ENCODE measurements at places on chromosomes 2 and 18. TPM values are rescaled to one million over a fixed set of nuclear protein-coding genes. Genes with fewer than 3 reads are reported as not detected.
A peak's percentile ranks its signal among the peaks of the same experiment; 100 is the strongest.

Gene MOCOS
- total RNA-seq, result 1.9 TPM

GRCh38 chr2:9419541-9419940 is 3.8 kb downstream of the ITGB1BP1 start:
- DNase-seq, result no peak

DNA sequence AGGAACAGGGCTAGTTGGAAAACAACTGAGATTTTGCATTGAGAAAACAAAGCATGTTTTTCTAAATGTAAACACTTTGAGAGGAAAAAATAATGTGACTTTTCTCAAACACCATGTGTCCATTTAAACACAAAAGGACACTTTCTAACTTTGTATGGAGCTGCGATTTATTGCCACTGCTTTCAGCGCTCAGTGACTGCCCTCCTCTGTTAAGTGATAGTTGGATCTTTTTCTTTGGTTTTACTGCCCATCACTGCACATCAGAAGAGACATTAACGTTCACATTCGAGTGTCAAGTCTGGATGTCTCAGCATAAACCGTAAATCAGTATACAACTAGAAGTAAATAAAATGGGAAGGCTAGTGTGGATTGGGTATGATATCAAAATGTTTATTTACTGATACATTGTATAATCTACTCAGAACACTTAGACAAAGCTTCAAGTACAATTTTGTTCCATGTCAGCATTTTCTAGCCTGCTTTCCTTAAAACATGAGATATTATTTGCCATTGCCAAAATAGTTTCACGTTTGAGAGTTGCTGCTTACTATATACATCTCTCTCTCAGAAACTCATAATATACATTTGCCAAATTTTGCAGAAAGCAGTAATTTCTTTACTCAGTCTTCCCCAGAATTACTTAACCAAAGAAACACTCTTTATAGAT is 237.6 kb downstream of the IKZF2 start:
- DNase-seq, result no peak

- DNase-seq, result no peak
Observed at GRCh38 chr2:176931588-176932563, 280.7 kb upstream of the HNRNPA3 start.

- DNase-seq, result peak; percentile 60
Observed at GRCh38 chr2:16665748-16666448, at the start of gene CYRIA. Gene CYRIA, minus strand, starts transcription at chr2:16665834. Its CDS starts 77,715 bp downstream, at chr2:16588119.

- no peak for DNase-seq
Observed at GRCh38 chr2:1115843-1116539, 165.3 kb downstream of the SNTG2 start.

DNA sequence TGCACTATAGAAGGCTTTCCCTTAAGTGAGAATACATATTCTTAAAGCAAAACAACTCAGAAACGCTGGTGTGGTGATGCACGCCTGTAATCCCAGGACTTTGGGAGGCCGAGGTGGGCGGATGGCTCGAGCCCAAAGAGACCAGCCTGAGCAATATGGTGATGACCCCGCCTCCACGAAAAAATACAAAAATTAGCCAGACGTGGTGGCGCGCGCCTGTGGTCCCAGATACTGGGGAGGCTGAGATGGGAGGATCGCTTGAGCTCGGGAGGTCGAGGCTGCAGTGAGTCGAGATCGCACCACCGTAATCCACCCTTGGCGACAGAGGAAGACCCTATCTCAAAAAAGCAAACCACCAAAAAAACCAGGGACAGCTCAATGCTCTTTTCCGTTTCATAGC is 750 bp upstream of the CCDC150 start:
- no peak for DNase-seq

DNA sequence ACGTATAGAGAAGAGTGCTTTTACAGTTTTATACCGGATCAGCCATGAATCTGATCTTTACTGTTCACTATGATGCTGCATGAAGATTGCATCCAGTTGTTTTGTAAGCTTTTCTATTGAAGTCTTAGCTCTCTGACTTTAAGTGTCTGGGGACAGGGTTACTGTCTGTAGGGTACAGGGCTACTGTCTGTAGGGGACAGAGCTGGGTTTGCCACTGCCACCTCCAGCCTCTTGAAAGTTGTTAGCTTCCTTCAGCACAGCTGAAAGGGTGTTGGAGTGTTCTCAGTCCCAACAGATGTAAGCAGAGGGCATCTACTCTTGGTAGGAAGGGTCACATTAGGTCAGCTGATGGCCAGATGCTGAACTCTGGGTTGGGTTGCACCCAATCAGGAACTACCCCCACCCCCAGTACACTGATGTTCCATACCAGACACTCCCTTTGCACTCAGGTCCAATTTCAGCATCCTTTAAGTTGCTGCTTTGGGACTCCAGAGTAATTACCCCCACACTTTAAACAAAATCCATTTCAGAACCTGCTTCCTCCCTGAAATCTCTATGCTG is 58.0 kb downstream of the MYL12B start:
- DNase-seq, result no peak

- no peak for DNase-seq
Observed at GRCh38 chr2:42557306-42557705, 11.1 kb upstream of the MTA3 start.

DNA sequence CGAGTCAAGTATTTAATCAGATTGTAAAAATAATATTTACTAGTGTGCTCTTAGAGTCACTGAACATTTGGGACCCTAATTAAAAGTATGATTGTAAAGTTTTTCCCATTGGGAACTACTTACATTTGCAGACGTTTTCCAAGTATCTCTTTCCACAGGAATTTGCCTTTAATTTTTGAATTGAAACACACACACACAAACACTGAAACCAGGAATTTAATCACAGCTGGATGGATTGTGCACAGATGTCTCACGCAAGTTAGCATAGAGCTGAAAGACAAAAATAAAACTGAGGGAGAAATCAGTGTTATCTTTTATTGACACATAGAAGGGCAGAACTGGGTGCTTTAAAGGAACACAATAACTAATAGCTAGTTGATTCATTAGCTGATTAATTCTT is 230.7 kb downstream of the RND3 start:
- no peak for DNase-seq

DNA sequence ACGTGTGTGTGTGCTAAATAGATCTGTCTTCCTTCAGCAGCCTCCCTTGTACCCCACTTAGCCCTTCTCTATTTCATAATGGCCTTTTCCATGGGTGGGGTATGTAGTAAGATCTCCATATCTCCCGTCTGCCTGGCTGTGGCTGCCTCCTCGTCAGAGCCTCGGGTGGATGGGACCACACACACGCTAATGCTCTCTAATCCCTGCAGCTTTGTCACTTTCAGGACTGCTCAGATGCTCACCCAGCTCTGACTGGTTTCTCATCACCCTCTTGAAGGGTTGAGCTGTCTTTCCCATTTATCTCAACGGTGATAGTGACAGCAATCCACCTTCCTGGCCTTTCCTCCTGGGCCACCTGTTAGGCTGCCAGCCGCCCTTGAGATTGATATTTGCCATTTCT is 95.3 kb downstream of the DCC start:
- DNase-seq, result no peak

- no peak for DNase-seq
Observed at GRCh38 chr2:9745153-9745899, 97.9 kb upstream of the TAF1B start.
